ENCODE measurements at places on chromosomes 5 and 9.

DNA sequence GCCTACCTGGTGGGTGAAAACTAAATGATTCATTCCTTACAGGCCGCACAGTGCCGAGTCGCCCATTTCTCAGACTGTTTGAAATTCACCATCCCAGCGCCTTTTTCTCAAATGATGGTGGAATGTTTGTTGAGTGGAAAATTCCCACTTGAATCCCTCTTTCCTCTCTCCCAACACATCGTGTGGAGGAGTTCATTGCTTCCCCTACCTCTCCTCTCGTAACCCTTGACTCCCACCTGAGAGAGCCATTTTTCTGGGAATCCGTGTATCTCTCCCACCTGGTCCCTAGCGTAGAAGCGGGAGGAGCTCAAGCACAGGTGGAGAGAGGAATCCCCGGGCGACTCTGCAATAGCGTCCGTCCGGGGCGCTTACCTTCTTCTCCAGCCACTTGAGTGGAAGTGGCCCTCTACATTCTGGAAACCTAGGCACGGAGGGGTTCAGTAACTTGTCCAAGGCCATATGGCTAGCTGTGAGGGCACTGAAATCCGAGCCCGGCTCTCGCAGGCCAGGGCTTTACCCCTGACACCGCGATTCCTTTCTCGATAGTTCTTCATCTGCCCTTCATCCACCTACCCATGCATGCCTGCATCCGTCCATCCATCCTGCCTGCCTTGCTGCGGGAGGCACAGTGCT, 683 bp downstream of the OSMR start:
- no peak for DNase-seq

DNA sequence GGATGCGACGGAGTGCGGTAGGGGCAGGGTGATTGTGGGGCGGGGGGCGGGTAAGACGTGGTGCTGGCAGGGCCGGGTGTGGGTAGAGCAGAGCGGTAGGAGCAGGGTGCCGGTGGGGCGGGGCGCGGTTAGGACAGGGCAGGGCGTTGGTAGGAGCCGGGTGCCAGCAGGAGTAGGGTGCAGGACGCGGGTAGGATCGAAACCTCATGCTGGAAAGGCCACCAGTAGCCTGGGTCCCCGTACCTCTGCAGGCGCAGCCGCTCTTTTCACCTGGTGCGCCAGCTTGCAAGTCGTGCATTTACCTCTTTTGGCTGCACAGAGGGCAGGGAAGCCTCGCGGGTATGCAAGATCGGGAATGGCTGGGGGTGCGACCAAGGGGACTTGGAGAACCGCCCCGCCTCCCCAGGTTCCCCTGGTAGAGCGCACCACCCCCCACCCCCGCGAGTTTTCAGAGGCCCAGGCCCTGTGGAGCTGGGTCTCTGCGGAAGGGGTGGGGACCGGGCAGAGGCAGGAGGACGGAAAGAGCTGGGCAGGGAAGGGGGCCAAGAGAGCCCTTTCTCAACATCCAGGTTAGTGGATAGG, 104.8 kb upstream of the SIMC1 start:
- DNase-seq = no peak

GRCh38 chr5:177306674-177307543, 3.3 kb downstream of the PRELID1 start:
- DNase-seq = no peak

DNA sequence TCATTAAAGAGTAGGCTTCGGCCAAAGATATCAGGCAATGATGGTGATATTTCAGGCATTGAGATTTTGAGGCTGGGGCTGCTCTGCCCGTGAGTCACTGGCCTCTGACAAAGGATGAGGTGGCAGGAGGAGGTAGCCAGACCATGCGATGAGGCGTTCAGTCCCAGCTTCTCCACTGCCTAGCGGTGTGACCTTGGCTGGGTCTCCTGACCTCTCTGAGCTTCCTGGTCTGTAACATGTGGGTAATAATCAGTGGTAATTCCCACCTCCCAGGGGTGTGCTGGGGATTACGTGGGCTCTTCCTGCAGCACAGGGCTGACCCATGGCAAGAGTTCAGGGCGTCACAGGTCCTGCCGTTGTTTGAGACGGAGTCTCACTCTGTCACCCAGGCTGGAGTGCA, 73.2 kb upstream of the RAPGEF1 start:
- DNase-seq = no peak

GRCh38 chr5:44835693-44836092, 26.9 kb downstream of the MRPS30 start:
- DNase-seq = no peak

DNA sequence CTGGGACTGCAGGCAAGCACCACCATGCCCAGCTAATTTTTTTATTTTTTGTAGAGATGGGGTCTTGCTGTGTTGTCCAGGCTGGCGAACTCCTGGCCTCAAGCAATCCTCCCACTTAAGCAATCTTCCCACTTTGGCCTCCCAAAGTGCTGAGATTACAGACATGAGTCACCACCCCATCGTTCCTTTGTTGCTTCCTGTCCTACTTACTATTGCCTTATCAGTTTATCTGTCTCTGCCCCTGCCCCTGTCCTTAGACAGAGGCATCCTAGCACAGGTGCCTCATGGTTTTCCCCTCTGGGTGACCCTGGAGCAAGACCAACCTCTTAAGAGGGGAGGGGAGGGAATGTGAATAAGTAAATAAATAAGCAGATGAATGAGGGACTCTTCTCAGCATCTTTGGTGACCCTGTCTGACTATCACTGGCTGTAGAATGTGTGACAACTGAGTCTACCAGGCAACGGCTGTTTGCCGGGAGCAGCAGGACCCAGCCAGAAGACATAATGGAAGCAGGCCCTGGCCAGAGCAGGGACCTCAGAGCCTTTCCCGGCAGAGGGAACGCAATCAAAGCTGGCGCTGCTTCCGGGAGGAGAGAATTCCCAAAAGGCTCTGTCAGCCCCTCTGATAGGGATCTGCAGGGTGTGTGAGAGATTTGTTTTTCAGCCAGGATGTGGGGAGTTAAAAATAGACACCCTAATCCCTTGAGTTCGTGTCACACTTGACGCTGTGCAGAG, 43.8 kb upstream of the DAB2IP start:
- DNase-seq = no peak

DNA sequence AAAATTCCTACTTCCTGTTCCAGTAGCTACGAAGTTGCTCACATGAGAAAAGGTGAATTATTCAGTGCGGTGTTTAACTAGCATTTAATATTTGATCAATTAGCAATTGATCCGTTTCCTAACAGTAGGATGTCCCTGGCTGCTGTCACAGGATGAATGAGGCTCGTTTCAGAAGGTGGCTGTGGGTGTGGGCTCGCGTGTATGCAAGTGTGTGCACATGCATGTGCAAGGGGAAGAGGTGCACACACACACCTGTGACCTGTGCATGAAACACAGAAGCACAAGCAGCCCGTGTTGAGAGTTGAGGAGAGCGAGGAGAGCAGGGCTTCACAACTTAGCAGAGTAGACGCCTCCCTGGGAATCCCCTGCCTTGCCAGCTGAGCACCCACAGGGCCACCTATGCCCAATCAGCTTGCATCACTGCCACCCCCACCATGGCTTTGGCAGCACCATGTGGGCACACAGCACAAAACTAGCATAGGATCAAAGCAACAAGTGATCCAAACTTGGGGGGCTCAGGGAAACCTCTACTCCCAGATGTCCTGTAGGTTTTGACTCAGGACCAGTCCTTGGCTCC, 107.2 kb downstream of the C5orf15 start:
- no peak for DNase-seq

DNA sequence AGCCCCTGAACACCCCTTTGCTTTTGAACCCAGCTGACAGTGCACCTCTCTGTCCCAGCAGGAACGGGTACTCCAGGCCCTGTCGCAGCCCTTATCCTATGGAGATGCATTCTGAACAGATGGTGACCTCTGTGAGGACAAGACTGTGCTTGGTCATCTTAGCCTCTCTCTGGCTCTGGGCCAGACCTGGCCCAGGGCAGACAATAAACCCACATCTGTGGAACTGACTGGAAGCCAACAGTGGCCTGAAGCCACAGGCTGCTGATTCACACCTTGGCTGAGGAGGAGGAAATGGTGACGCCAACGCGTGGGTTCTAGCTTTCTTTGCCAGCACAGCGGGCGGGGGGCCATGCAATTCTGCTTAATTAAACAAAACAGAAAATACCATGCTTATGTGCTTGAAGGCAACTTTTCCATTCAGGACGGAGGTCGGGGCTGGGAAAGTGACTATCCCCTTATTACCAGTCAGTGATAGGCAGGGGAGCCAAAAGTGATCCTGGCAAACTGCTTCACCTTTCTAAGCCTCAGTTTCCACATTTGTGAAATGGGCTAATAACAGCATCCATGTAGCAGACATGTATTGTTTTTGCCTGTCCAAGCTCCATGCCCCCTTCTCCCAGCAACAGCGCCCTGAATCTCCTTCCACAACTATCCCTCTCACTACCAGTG, 10.8 kb downstream of the SH3PXD2B start:
- DNase-seq = no peak

- peak; percentile 73 for DNase-seq
Observed at GRCh38 chr5:43007911-43008362, 32.2 kb downstream of the ANXA2R start.

Measured in GM13977 (cell line).